Stimulated activated naive CD8-positive, alpha-beta T cell treated with anti-CD3 and anti-CD28 coated beads, Interleukin-15, Interleukin-2, amounts not matched to agents 100 U/mL and 50 U/mL, for 24 hours (primary cell): ENCODE measurements at places on chromosomes 2 and 18.

GRCh38 chr2:56082665-56083064, 101.1 kb upstream of the CCDC85A start:
- DNase-seq, result no peak

DNA sequence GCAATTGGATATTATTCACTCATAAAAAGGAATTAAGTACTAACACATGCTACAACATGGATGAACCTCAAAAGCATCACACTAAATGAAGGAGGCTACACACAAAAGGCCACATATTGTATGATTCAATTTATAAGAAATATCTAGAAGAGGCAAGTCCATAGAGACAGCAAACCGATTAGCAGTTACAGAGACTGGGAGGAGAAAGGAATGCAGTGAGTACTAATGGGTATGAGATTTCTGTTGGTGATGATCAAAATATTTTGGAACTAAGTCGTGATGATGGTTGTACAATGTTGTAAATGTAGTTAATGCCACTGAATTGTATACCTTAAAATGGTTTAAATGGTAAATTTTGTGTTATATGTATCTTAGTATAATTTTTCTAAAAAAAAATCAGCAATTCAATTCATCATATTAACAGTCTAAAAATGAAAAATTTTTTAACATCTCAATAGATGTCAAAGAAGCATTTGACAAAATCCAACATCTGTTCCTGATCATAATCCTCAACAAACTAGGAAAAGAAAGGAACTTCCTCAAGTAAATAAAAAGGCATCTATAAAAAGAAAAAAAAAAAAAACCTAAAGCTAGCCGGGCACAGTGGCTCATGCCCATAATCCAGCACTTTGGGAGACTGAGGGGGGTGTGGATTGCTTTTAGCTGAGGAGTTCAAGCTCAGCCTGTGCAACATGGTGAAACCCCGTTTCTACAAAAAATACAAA, 98.1 kb downstream of the TGIF1 start:
- DNase-seq, result no peak

GRCh38 chr2:224157655-224158054, 118.6 kb upstream of the SERPINE2 start:
- DNase-seq, result no peak

DNA sequence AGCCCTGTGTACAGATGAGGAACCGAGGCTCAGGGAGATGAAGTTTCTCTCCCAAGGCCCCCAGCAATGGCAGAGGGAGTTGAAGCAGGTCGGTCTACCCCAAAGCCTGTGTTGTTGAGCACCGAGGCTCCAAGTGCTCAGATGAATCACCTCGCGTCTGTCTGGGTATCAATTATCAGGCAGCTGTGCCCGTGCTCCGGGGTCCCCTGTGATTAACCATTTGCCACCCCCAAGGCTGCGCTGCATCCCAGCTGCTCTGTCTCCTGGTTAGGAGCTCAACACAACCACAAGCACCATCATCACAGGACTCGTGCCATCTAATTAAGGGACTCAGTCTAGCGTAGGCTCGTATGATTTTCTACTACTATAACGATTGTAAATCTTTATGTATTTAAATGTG, 27.1 kb downstream of the LIPG start:
- DNase-seq, result no peak

GRCh38 chr2:12303181-12304030, 413.3 kb upstream of the TRIB2 start:
- DNase-seq, result peak; percentile 41

- no peak for DNase-seq
Observed at GRCh38 chr18:50119296-50119695, 75.7 kb downstream of the MYO5B start.

- no peak for DNase-seq
Observed at GRCh38 chr2:17058772-17059402, 393.3 kb upstream of the CYRIA start.

DNA sequence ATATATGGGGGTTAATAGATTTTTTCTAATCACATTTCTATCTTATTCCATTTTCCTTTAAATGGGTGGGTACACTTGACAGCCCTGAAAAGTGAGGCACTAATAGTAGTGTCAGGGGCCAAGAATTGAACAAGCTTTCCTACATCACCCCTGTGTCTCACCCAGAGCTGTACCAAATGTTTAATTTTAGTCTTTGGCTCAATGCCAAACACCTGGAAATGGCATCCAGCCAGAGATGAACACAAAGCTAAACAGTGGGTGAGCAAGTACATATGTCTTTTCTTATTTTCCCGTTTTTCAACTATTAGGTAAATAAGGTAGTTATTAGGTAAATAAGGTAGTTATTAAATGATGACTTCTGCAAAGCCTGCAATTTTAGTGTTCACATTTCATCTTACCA, 276.3 kb upstream of the ERBB4 start:
- no peak for DNase-seq

DNA sequence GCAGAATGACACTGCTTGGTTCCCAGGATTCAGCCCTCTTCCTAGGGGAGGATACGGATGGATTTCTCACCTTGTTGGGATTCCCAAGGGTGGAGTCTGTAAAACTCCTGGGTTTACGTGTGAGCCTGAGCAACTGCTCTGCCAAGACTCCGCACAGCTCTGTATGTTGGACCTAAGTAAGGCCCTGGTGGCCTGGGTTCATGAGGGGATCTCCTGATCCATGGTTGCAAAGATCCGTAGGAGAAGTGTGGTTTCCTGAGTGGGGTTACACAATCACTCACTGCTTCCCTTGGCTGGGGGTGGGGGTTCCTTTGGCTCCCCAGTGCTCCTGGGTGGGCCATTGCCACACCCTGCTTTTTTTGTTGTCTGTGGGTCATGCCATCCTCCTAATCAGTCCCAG, 37.7 kb downstream of the ANKRD12 start:
- DNase-seq, result no peak

GRCh38 chr18:21853016-21853415, 112.4 kb downstream of the MIB1 start:
- no peak for DNase-seq
